Osteoblast (primary cell): ENCODE measurements at places on chromosomes 6 and 20.
A peak's percentile ranks its signal among the peaks of the same experiment; 100 is the strongest.

GRCh38 chr6:149566410-149567193 lies 427 bp downstream of the GINM1 start:
- DNase-seq = peak; percentile 90

DNA sequence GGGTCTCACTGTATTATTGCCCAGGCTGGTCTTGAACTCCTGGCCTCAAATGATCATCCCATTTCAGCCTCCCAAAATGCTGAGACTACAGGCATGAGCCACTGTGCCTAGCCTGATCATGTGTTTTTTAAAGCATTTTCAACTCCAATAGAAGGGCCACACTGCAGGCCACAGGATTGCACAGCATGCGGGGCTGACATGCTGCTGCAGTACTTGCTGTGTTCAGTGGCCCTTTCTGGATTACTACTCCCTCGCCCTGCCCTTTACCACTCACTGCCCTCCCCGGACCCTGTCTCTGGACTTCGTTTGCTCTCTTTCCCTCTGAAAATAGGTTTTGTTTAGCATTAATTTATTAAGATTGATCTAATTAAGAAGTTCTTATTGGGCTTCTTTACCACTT lies 37.3 kb downstream of the HECA start:
- DNase-seq = no peak

GRCh38 chr20:51624157-51624731 lies 81.7 kb upstream of the NFATC2 start:
- DNase-seq = peak; percentile 93

- DNase-seq = no peak
Observed at GRCh38 chr6:105793130-105793529, 293.0 kb upstream of the PRDM1 start.

- peak; percentile 100 for DNase-seq
Observed at GRCh38 chr20:32474967-32475811, 109.9 kb downstream of the NOL4L start.

DNA sequence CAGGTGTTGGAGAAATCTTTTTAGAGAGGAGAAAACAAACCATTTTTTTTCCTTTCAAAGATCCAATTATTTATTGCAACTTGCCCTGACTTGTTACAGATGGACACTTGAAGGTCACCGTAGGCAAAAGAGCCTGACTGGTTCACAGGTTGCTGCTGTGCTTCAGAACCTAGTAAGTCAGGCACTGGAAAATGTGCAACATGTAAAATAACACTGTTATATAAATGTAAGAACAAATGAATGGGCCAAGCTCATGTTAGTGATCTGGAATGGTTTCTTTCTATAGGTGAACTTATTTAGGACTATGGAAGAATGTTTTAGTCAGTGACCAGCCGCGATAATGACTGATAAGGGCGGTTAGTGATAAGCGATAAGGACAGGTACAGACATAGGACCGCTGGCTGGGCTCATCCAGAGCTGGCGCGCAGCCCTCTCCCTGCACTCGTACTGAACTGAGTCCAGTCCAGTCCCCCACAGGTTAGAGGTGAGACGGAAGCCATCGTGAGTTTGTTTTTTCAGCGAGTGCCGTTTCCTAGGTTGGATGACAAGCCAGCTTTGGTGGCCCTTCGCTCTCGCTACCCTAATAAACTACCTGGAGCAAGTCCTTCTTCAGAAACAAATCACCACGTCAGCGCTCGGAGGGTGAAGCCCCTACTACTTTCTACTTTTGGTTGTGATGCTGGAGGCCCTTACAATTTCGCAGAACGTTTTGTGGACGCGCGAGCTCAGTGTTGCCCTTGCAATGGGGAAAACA lies 94.4 kb upstream of the PRDM1 start:
- no peak for DNase-seq

DNA sequence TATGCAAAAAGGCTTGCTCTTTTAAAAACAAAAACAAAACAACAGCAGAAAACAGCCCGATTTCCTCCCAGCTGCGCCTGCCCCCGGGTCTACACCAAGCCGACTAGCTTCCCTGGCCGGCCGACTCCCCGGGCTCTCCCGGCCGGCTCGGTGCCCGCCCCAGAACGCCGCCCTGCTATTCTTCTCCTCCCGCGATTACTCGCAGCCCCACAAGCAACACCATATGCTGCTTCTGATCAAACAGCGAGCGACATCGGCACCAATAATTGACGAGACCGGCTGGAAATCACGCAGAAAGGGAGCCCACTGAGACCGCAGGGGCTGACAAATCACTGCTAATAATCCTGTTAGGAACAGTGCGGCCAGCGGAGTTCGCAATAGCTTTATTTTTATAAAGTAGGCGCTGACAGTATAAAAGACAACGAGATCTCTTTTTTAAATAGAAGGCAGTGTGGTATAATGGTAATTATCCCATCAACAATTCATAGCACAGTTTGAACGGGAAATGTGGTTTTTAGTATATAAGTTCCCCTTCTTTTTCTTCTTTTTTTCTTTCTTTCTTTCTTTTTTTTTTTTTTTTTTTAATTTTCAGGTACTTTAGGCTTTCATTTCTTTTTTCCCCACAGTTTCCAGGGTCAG lies 3.3 kb downstream of the SIM1 start:
- DNase-seq = peak; percentile 65

GRCh38 chr6:151699719-151700118 lies 107.8 kb upstream of the ESR1 start:
- DNase-seq = no peak

DNA sequence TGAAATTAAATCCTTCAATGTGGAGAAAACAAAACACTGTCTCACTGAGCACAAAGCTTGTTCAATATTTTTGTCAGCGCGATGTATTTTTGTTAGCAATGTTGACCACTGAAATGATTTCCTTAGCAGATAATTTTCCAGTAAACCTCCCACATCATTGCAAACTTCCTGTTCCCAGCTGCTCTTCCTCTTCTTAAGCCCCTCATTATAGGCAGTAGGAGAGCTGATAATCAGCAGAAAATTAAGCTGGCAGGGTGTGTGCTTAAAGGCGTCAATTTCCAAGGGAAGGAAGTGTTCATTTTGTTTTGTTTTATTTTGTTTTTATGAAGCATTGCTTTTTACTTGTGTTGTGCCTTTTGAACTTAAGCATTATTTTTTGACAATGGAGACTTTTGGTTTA lies 29.1 kb upstream of the TMEM14A start:
- DNase-seq = no peak

- peak; percentile 36 for DNase-seq
Observed at GRCh38 chr20:50309280-50309763, 118.7 kb downstream of the CEBPB start.

DNA sequence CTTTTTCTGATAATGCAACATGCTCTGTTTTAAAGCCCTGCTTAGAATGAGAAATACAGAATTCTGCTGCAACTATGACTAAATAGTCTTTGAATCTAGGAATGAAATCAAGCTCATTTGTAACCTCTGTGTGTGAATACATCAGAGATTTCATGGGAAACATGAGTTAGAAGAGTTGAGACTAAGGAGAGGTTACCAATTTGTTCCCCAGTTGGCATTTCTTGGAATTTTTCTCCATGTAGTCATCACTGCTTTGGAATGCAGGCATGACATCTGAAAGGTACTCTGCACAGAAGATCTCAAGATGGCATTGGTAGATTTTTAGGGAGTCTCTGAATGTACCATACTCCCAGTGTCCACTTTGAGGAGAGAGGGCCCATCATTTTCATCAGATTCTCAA lies 237.2 kb downstream of the TFAP2A start:
- DNase-seq = no peak

GRCh38 chr6:134477991-134478635 lies 160.2 kb upstream of the SGK1 start:
- DNase-seq = peak; percentile 45

- peak; percentile 91 for DNase-seq
Observed at GRCh38 chr6:72619883-72620696, 1.8 kb upstream of the KCNQ5 start.

DNA sequence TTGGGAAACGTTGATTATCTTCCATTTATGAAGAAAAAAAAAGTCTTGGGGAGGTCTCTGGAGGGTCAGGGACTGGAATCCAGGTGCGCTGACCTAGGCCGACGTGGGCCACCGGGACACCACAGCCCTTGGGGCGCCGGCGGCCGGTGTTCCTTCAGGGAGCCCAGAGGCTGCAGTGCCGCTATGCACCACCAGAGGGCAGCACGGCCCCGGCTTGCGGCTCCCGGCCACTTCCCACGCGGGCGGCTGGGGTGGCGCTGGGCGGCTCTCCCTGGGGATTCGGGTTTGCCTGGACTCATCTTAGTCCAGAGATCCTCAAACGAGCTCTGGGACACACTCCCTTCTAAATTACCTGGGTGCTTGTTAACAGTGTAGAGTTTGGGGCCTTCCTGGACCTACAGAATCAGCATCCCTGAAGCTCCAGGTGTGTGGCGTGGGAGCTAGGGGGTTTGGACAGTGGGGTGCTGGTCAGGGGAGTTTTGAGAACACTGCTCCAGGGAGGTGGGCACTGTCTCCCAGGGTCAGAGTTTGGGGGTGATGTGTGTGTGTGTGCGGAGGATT lies 23.0 kb upstream of the GTSF1L start:
- DNase-seq = peak; percentile 94

DNA sequence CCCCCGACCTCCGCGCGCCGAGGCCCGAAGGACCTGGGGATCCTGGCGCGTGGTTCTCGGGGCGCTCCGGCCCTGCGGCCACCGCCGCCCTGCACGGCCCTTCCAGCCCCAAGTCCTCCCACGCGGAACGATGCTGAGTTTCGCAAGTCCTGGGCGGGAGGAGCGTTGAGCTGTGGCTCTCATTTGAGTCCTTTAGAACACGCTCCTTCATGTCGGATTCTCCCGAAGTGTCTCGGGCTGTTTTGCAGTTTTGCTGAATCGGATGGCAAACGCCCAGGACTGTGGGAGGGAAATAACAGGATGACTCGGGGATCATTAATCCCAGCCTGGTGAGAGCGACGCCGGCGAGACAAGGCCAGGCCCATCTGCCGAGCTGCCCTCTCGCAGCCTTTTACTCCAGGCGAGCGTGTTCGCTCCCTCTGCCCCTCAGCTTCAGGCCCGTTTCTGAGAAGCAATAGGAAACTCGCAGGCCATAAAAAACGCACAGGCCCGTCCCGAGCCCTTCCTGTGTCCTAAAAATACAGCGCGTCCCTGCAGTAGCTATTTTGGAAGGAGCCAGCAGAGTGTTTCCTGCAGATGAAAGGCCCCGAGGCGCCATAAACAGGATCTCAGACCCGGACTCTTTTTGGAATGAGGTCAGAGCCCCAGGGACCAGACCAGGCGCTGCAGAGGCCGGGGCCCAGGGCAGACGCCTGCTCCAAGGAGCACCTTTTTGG lies 153.5 kb downstream of the DLL1 start:
- DNase-seq = peak; percentile 72

DNA sequence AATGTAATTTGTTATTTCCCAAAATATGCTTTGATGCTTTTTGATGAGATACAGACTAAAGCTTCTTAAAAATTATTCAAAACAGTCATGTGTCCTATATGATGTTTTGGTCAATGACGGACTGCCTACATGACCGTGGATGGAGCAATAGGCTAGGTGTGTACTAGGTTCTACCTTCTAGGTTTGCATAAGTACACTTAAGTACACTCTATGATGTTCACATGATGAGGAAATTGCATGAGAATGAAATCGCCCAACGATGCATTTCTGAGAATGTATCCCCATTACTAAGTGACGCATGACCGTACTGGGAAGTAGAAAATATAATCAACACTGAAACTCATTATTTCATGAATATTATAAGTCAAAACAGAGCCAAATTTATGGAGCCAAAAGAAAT lies 151.3 kb upstream of the UST start:
- no peak for DNase-seq

- no peak for DNase-seq
Observed at GRCh38 chr20:24842918-24843715, 106.0 kb upstream of the CST7 start.

DNA sequence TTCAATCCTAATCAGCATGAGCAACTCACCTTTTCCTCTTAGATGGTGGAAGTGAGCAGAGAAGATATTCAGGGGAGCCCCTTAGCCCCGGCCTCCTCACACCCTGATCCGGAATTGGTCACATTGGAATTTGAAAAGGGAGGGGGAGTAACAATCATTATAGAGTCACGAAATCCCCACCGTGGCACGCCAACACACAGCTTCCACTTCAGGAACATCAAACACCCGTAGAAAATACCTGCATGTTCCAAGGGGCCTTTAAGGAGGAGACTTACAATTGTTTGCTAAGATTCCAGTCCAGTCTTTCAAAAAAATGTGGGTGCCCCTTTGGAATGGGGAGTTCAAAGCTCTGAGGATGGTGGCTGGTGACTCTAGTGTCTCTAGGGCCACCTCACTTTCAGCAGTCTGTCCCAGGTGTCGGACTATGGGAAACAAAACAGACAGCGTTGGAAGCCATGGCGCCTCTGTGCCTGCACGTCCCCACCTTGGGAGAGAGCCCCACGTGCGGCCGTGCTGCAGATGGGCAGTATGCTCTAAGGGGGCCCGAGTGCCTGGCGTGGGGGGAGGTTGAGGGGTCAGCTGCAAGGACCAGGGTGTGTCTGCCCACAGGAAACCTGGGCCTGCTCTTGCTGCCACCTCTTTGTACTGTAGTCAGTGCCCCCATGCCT lies 2.4 kb downstream of the CD93 start:
- DNase-seq = no peak

DNA sequence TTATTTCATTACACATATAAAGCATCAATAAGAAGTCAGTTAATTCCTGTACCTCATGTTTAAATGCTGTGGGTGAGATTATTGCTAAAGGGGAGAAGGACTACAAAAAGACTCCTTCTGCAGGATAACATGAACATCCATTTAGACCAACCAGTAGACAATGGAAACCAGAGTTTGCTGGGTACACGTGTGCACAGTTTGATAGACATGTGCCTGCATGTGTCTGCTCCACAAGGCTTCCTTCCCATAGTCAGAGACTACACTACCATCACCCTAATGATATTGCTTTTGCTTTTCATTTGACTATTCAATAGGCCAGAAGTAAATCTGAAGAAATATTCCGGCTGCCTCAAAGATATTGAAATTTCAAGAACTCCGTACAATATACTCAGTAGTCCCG lies 231.6 kb downstream of the ARHGAP18 start:
- DNase-seq = no peak

- no peak for DNase-seq
Observed at GRCh38 chr6:168058691-168059551, 20.1 kb downstream of the FRMD1 start.

- peak; percentile 86 for DNase-seq
Observed at GRCh38 chr6:129490521-129491255, 219.3 kb downstream of the ARHGAP18 start.

GRCh38 chr6:79797163-79797764 lies 150.1 kb downstream of the ELOVL4 start:
- no peak for DNase-seq

DNA sequence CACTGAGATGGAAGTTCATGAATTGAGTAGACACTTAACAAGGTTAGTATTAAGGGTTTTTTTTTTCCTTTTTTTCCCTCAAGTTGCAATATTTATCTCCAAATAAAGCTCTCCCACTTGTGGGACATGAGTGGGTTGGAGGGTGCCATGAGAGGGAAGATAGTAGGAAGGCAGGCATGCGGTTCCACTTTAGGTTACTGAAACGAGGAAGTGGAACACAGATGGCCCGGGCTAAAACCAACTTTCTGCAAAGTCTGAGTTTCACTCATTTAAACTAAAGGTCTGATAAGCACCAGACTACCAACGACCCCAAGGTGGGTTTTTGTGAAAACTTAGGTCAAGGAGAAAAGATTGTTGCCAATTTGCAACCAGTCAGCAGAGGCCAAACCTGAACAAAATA lies 42.2 kb downstream of the TBC1D7 start:
- DNase-seq = no peak
